Activated CD4-positive, CD25-positive, alpha-beta regulatory T cell treated with anti-CD3 and anti-CD28 coated beads, Interleukin-2, amount 50 U/mL, for 24 hours (primary cell): ENCODE measurements at places on chromosomes 11 and 22.

DNA sequence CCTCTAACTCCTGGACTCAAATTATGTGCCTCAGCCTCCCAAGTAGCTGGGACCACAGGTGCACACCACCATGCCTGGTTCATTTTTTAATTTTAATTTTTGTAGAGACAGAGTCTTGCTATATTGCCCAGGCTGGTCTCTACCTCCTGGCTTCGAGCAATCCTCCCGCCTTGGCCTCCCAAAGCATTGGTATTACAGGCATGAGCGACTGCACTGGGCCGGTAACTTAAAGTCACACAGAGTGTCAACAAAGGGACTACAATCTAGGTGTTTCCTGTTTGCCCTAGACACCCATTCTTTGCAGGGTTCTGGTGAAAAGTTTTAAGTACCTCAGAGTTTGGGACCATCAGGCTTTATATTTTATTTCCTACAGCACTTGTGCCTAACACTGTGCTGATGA, 8.4 kb downstream of the UVRAG start:
- ATAC-seq = no peak

GRCh38 chr11:46914363-46914762, 4.0 kb downstream of the LRP4 start:
- ATAC-seq = no peak

- no peak for ATAC-seq
Observed at GRCh38 chr11:126118806-126119205, 56.1 kb upstream of the CDON start.

DNA sequence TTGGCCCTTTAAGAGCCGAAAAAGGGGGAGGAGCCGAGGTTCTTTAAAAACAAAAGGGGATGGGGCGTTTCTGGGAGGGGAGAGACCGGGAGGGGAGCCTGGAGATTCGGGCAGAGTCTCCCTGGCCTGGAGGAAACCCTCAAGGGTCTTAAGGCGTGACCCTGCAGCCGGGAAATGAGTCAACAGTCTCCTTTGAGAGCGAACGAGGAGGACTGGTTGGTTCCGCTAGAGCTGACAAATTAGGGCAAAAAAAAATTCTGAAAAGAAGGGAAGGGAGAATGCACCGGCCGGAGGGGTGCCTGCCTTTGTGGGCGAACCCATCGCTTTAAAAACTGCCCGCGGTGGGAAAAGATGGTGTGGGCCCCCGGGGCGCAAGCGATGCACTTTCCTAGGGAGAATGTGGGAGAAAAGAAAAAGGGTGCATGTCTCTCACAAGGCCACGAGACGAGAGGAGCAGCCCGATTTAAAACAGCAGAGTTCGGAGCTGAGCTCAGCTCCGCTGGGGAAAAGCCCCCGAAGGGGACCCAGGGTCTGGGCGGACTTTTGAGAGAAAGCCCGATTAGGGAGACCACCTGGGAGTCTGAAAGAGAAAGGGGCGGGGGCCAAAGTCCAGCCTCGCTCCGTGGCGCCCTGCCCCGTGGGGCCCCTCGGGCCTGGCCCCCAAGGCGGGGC, 874 bp downstream of the ZFTA start:
- peak; percentile 21 for ATAC-seq

DNA sequence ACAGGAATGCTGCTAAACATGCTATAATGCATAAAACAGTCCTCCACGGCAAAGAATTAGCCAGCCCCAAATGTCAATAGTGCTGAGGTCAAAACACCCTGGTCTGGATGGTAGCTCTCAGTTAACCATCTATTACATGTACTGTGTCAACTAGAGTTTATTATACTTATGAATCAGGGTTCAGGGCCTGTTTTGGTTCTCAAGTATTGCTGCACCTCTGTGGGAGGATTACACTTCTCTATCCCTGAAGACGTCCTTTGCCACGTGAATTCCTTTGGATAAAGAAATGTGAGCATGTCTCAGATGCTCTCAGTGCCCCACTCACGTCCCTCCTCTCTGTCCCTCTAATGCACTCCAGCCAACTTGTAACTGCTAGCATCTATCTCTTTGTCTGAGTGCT, 53.4 kb downstream of the SLC1A2 start:
- no peak for ATAC-seq

- ATAC-seq = no peak
Observed at GRCh38 chr22:48676266-48677167, 1151.2 kb downstream of the BRD1 start.

GRCh38 chr11:129333873-129334272, 41.8 kb upstream of the BARX2 start:
- ATAC-seq = no peak

DNA sequence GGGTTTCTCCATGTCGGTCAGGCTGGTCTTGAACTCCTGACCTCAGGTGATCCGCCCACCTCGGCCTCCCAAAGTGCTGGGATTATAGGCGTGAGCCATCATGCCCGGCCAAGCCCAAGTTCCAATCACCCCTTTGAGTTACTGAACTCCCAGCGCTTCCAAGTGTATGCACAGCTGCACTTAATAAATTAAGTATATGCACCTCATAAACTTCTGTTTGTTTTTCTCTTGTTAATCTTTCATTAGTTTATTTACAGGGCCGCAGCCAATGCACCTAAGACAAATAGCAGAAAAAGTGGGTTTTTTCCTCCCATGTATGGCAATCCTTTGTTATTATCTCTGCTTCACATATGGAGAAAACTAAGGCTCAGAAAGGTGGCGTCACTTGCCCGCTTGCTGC, 21.3 kb downstream of the SYN3 start:
- no peak for ATAC-seq

- no peak for ATAC-seq
Observed at GRCh38 chr11:121571506-121571905, 118.7 kb upstream of the SORL1-AS1 start.

- no peak for ATAC-seq
Observed at GRCh38 chr22:44963832-44964721, 45.7 kb downstream of the PHF21B start.

- no peak for ATAC-seq
Observed at GRCh38 chr11:22879630-22880029, 19.4 kb upstream of the CCDC179 start.

- no peak for ATAC-seq
Observed at GRCh38 chr11:130313383-130314183, 1.1 kb downstream of the ZBTB44 start.

DNA sequence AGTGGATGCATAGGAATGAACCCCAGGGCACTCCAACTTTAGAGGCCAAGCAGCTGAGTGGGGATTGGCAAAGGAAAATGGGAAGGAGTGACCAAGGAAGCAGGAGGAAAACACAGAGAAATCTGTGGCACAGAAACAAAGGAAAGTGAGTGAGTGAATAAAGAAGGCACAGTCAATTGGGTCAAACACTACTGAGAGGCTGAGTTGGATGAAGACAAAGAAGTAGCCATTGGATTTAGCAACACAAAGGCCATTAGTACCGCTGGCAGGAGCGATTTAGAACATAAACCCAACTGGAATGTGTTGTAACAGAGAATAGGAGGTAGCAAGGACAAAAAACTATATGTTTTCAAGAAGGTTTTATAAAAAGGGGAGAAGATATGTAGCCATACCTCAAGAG, 6.6 kb upstream of the NXPE1 start:
- ATAC-seq = no peak

- ATAC-seq = no peak
Observed at GRCh38 chr11:116740741-116741140, 32.0 kb downstream of the BUD13 start.
